ENCODE measurements at places on chromosomes 13 and 19.

GRCh38 chr13:108034909-108035410 is 180.4 kb downstream of the LIG4 start:
- no peak for DNase-seq

DNA sequence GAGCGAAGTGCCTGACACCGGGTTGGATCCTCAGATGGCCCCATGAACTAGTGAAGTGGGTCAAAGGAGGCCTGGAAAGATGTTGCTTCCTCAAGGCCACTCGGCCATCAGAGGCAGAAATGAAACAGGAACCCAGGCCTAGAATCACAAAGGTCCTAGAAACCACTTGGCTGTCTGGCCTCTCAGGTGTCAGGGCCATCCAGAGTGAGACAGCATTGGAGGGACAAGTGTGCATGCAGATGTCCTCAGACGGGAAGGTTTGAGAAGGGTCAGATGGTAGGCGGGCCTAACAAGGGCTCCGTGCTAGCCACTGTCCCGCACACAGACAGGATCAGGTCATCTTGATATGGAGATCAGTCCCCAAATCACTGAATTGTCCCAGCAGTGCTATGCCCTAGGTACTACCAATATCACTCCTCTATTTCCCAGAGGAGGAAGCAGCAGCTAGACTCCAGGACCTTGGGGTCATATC is 14.3 kb downstream of the CCDC97 start:
- DNase-seq: no peak

GRCh38 chr13:51856998-51857397 is 4.8 kb upstream of the CCDC70 start:
- DNase-seq: no peak

GRCh38 chr13:48405875-48406274 is 7.0 kb downstream of the LPAR6 start:
- DNase-seq: no peak

DNA sequence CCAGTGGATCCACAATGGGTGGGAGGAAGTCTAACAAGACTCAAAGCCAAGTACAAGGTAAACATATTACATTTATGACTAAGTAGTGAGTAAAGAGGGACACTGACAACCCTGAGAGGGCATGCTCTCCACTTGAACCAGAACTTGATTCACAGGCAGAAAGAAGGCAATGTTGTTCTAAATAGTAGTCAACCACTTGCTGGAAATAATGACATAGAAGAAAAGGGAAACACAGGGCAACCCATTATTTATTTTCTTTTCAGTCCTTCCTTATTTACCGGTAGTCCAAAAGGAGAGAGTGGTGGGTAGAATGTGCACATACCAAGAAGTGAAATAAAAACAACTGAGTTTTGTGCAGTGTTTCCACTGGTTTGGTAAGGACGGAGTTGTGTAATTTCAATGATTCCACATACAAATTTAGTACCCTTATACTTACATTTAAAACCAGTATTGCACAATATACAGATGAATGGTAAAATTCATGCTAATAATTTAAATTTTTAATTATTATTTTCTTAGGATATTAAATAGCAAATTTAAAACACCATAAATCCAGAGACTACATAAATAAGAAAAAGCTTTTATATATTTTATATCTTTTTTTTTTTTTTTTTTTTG is 65.9 kb downstream of the ENOX1 start:
- no peak for DNase-seq

DNA sequence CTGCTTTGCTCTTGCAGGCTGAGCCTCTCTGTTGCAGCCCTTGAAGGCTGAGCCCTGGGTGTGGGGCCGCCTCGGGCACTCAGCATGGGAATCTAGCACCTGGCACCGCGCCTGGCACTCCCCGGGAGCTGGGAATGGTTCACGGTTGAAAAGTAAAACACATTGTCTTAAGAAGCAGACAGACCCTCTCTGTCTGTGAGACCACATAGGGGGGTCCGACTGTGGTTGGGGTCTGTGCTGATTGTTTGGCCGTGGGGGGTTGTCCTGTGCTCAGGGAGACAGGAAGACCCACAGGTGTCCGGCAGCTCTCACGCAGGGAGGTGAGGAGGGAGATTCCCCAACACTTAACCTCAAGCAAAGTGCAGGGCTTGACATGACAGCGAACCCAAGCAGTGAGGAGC is 64.8 kb downstream of the SOX1 start:
- no peak for DNase-seq

GRCh38 chr19:4829001-4829712 is 2.4 kb downstream of the TICAM1 start:
- peak; percentile 44 for DNase-seq

- DNase-seq: no peak
These were observed 9.4 kb downstream of the PGLS start for GRCh38 chr19:17520865-17521264.

DNA sequence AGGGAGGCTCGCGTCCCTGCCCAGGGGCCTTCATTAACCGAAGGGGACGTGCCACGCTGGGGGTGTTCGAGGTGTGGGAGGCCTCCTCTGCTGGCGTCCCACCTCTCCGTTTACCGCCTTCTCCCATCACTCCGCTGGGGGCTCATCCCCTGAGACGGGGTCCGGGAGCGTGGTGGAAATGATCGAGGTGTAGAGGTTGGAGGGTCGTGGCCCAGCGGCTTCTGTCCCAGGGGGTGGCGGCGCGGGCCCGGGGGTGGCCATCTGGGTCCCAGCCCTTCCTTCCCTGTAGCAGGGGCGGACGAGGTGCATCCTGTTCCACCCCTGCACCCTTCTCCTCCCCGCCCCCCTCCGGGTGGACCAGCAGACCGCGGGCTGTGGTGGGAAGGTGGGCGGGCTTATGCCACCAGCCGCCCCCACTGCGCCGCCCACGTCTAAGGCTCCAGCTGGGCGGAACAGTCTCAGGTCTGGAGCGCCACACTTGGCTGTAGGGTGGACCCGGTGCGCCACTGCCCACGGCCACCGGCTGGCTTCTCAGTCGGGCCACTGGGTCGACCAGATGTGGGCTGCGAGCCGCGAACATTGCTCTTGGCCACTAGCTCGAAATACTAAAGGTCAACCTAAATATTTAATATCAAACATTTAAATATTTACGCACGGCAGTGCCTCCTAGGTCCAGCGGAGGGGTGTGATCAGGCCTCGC is 69.5 kb downstream of the ZNF723 start:
- no peak for DNase-seq

DNA sequence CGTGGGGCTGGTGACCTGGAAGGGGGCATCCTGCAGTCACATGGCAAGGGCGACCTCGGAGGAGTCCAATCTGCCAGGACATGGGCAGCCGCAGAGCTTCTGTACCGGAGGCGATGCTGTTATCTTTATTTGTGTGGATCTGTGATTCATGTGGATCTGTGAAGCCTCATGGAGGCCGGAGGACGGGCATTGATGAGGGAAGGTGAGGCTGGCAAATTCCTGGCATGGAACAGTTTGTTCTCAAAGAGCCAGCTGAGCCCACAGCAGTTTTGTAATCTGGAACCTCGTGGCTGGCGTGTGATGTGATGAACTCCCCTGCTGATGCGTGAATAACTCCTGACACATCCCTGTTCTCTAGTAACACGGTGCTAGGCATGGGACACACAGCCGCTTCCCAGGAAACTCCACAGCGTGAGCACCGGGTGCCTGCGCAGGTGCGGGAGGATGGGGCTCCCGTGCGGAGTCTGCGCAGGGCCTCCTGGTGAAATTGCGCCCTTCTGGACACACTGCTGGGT is 40.4 kb downstream of the ATP11A start:
- no peak for DNase-seq

DNA sequence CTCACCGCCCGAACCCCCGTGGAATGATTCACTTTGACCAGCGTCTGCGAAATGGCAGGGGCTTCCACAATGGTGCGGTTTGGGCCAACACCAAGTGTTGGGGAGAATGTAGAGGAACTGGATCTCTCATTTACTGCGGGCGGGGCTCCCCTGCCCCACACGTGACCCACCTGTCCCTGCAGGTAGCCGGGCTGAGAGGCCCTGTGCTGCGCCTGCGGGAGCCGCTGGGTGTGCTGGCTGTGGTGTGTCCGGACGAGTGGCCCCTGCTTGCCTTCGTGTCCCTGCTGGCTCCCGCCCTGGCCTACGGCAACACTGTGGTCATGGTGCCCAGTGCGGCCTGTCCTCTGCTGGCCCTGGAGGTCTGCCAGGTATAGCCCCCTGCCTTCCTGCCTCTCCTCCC is 5.8 kb upstream of the FLT3LG start:
- no peak for DNase-seq

DNA sequence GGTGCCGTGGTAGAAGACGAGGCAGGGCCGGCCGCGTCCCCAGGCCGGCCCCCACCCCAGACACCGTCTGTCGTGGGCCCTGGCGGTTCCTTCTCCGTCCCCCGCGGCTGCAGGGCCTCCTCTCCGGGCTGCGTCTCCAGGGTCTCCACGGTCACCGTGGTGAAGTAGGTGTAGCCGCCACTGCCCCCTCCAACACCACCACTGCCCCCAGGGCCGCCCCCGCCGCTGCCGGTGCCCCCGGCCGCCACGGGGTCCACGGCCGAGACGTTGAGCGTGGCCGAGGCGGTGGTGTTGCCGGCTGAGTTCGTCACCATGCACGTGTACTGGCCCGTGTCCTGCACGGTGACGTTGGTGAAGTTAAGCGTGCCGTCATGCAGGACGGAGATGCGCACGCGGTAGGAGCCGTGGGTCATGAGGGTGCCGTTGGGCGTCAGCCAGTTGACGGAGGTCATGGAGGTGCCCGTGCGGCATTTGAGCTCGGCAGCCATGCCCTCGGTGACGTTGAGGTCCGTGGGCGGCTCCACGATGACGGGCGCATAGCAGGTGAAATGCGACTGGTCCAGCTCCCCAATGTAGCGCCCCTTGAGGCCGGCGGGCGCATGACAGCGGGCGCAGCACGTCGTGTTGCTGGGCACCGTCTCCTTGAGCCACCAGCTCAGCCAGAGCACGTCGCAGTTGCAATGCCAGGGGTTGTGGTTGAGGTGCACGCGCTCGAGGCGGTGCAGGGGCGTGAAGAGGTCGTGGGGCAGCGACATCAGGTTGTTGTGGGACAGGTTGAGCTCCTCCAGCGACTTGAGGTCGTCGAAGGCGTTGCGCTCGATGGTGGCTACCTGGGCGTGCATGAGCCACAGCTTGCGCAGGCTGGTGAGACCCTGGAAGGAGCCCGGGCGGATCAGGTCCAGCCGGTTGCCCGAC is 4.6 kb upstream of the ASPDH start:
- no peak for DNase-seq

GRCh38 chr19:53136432-53136831 is 3.7 kb upstream of the ZNF415 start:
- DNase-seq: no peak

DNA sequence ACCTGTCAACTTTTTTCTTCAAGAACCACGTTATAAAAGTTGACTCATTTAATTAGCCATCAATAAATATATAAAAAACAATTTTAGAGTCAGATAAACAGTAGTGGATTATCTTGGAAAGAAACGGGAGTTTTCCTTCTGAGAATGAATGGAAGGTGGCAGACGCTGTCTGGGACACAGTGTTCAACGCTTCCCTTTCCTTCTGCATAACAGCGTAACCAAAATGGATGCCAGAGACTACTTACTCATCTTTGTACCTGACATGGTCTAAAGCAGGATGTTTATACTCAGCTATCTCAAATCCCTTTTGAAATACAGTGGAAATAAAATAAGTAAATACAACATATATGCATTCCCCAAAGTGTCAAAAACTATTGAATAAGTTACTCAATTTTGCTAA is 195.2 kb downstream of the LHFPL6 start:
- DNase-seq: no peak

DNA sequence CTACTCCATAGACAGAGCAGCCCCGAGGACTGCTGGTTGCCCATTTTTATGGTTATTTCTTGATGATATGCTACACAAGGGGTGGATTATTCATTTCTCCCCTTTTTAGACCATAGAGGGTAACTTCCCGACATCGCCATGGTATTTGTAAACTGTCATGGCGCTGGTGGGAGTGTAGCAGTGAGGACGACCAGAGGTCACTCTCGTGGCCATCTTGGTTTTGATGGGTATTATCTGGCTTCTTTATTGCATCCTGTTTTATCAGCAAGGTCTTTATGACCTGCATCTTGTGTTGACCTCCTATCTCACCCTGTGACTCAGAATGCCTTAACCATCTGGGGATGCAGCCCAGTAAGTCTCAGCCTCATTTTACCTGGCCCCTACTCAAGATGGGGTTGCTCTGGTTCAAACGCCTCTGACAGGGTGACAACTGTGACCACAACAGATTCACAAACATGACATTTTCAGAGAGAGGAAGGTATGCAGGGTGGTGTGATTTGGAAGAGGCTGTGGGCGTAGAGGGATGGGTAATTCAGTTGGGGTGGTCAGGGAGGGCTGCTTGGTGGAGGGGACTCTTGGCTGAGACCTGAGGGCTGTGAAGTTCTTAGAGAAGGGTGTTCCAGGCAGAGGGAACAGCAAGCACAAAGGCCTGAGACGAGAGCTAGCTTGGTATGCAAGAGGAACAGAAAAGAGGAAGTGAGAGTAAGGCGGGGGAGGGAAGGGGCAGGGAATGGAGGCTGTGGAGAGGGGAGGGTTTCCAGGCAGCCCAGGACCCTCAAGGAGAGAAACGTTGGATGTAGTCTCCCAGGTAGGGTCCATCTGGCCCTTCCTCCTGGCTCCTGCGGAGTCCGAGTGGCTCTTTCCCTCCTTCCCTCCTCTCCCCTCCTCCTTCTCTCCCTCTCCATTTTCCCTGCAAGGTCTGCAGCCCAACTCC is 23.5 kb downstream of the FAM187B start:
- peak; percentile 68 for DNase-seq

DNA sequence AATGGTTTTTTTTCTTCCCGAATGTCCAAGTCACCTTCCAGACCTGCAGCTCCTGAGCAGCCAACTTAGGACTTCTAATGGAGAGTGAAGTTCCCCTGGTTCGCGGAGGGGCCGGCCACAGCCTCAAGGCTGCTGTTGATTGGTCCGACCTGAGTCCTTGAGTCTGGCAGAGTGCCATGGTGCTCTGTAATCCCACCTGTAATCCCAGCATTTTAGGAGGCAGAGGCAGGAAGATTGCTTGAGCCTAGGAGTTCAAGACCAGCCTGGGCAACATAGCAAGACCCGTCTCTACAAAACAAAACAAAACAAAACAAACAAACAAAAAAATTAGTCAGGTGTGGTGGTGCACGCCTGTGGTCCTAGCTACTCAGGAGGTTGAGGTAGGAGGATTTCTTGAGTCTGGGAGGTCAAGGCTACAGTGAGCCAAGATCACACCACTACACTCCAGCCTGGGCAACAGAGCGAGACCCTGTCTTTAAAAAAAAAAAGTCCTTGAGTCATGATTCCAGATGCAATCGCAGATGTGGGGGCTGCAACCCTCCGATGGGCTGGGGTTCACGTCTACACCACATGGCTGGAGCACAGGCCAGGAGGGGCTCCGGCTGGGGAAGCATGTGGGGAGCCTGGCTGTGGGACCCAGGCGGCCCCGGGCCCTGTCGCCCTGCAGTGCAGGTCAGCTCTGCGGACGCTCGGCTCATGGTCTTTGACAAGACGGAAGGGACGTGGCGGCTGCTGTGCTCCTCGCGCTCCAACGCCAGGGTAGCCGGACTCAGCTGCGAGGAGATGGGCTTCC is 17.7 kb downstream of the HPN start:
- DNase-seq: no peak

GRCh38 chr13:46031581-46032263 is 20.8 kb downstream of the ZC3H13 start:
- no peak for DNase-seq

- DNase-seq: no peak
These were observed 131.6 kb downstream of the COG6 start for GRCh38 chr13:39787086-39787487.
